ENCODE measurements at places on chromosomes 6 and 20.

DNA sequence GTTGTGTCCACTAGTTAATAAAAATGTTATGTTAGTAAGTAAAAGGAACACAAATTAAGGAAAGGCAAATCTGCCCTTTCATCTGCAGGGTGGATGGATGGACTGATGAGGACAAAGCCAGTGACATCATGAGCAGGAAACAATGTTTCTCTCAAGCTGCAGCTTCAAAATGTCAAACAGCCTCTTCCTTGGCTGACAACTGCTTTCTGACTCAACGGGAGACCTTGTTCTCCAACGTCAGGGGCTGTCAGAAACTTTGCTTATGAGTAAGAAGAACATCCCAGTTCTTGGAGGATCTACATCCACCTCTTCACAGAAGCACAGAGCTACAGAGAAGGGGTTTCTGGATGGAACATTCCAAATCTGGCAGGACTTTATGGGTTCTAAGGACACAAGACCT is 6.0 kb downstream of the CST2 start:
- no peak for DNase-seq

- DNase-seq: no peak
Observed at GRCh38 chr20:64136004-64136710, 28.1 kb upstream of the MYT1 start.

GRCh38 chr6:11431455-11431937 is 106.1 kb upstream of the TMEM170B start:
- DNase-seq: no peak

GRCh38 chr6:132132924-132133639 is 181.9 kb upstream of the CCN2 start:
- no peak for DNase-seq

GRCh38 chr6:154267508-154268106 is 89.0 kb downstream of the IPCEF1 start:
- no peak for DNase-seq

- DNase-seq: no peak
Observed at GRCh38 chr6:9732056-9732455, 682.8 kb downstream of the TFAP2A start.

Data from NCI-H1436 treated with DMSO at 0.1 percent for 48 hours (cell line).